ENCODE measurements at places on chromosomes 6 and 20. TPM values are rescaled to one million over a fixed set of nuclear protein-coding genes. Genes with fewer than 3 reads are reported as not detected.

DNA sequence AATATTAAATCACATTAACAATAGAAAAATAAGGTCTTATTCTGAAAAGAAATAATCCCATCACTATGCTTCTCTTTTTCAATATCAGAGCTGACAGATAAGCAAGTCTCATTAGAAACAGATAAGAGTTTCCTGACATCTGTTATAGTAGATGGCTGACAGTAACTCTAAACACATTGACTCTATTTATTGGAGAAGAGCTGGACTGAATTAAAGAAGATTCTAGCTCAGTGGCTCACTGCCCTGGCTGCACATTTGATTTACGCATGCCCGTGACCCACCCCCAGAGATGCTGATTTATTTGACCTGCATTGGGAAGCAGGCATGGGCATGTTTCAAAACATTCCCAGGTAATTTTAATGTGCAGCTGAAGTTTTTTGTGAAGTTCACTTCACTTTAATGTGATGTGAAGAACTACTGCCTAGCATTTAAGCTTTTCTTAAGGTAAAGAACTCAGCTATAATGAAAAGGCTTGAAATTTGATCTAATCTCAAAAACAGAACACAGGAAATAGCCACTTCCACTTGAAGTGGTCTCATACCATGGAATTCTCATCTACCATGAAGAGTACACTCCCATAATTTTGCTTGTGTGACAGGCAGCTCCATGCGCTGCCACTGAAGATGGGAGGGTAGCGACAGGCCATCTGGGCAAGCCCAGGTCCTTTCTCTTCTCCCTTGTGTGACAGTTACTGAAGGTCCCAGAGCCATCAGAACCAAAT, 162.3 kb downstream of the TPBG start:
- H3K27me3 ChIP-seq: no peaks in the 10 kb centered on the region
- no peaks in the 10 kb centered on the region for H3K36me3 ChIP-seq
- no peaks in the 10 kb centered on the region for H3K4me1 ChIP-seq
- H3K4me3 ChIP-seq: no peak overlapping the region
- H3K27ac ChIP-seq: no peak overlapping the region
- no peak for DNase-seq

DNA sequence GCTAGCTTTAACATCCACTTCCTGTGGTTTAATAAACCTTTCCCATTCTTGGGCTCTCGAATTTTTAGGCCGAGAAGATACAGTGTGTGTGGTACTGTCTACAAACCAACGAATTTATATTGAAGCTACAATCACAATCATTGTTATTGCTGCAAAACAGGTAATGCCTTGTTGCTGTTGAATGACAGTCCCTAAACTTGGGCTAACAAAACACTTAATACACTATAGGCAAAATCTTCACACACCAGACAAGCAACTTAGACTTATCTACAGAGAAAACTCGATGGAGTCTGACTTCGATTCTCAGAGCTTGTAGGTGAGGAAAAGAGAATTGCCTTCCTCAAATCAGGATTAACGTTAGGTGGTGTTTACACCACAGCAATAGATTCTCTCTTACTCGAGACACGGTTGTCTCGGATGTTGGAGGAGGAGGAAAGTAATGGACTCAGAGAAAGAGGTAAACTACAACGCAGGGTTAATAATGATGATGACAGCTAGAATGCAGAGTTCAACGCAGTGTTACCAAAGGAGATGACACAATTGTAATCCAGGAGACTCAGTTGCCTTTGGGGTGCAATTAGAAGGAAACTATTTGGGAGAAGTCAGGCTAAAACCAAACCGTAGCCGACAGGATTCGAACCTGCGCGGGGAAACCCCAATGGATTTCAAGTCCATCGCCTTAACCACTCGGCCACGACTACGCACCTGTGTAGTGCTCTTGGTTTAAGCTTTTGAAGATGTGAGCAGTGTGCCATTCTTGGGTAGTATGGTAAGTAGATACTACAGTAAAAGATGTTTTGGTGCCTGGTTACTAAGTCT, 32.5 kb upstream of the ZNF184 start:
- H3K4me3 ChIP-seq: no peak overlapping the region
- H3K36me3 ChIP-seq: no peaks in the 10 kb centered on the region
- no peak for DNase-seq
- H3K27ac ChIP-seq: no peak overlapping the region
- H3K27me3 ChIP-seq: peaks cover 30% of the 10 kb centered on the region

DNA sequence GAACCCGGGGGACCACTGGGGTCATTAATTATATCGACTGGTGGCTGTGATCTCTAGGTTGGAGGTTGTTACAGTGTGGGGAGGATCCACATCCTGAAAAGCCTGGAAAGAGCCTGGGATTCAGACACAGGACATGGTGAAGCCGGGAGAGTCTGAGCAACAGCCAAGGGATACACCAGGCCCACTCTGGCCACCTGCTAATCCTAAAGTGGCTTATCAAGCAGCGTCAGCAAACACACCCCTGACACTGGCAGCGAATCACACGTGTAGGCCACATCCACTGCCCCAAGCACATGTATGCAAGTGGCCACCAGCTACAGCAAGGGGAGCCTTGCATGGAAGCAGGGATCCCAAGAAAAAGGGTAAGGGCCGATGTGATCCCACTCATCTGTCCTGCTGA, 41.0 kb downstream of the GFOD1 start:
- no peaks in the 10 kb centered on the region for H3K36me3 ChIP-seq
- H3K27me3 ChIP-seq: no peaks in the 10 kb centered on the region
- no peak overlapping the region for H3K4me3 ChIP-seq
- H3K4me1 ChIP-seq: no peaks in the 10 kb centered on the region

DNA sequence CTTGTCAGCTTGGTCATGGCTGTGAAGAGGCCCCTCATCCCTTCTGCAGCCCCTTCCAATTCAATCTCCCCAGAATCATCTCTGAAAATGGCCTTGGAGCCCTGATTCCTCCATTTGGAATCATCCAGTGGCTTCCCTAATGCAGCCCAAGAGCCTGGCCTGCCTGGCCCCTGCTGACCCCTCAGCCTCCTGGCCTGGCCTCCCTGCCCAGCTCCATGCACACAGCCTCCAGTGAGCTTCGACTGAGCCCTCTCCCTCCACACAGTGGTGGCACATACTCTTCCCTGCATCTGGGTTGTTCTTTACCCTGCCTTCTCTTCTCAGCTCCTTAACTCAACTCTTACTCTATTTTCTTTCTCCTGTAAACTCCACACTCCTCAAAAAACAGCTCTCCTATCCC, 120.9 kb downstream of the ANKRD60 start:
- H3K27ac ChIP-seq: no peak overlapping the region
- no peak for DNase-seq
- H3K4me1 ChIP-seq: no peaks in the 10 kb centered on the region
- no peaks in the 10 kb centered on the region for H3K27me3 ChIP-seq

GRCh38 chr6:96212066-96212465, 196.3 kb downstream of the FUT9 start:
- H3K4me1 ChIP-seq: no peaks in the 10 kb centered on the region
- H3K27ac ChIP-seq: no peak overlapping the region
- no peaks in the 10 kb centered on the region for H3K27me3 ChIP-seq
- H3K36me3 ChIP-seq: no peaks in the 10 kb centered on the region

DNA sequence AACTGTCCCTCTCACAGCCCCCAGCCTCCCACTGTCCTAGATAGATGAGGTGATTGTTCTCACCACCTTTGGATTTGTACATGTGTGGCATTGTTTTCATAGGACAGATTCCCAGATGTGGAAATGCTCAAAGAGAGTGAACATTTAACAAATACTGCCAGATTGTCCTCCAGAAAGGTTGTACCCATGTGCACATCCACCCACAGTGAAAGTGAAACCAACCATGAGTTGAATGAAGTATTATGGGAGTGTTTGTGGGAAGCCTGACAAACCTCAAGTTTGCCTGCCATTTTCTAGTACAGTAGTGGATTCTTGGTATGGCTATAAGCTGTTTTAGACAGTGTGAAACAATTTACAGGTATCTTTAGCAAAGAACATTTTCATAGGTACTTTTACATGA, 42.7 kb downstream of the ANKRD6 start:
- no peak overlapping the region for H3K4me3 ChIP-seq
- H3K36me3 ChIP-seq: no peaks in the 10 kb centered on the region
- H3K4me1 ChIP-seq: no peaks in the 10 kb centered on the region
- no peaks in the 10 kb centered on the region for H3K27me3 ChIP-seq
- DNase-seq: peak; percentile 16

- H3K36me3 ChIP-seq: no peaks in the 10 kb centered on the region
- H3K27ac ChIP-seq: no peak overlapping the region
- no peak overlapping the region for H3K4me3 ChIP-seq
- H3K4me1 ChIP-seq: peaks cover 3% of the 10 kb centered on the region
- DNase-seq: no peak
- no peaks in the 10 kb centered on the region for H3K27me3 ChIP-seq
These were observed 201.7 kb upstream of the RREB1 start for GRCh38 chr6:6905961-6906518.

- no peak overlapping the region for H3K27ac ChIP-seq
- no peaks in the 10 kb centered on the region for H3K27me3 ChIP-seq
- DNase-seq: no peak
- H3K4me3 ChIP-seq: no peak overlapping the region
- no peaks in the 10 kb centered on the region for H3K36me3 ChIP-seq
These were observed 699.9 kb downstream of the FRK start for GRCh38 chr6:115360602-115361325.

- H3K4me3 ChIP-seq: no peak overlapping the region
- H3K36me3 ChIP-seq: no peaks in the 10 kb centered on the region
- H3K27me3 ChIP-seq: no peaks in the 10 kb centered on the region
- H3K4me1 ChIP-seq: peaks cover 8% of the 10 kb centered on the region
- DNase-seq: peak; percentile 5
- H3K27ac ChIP-seq: no peak overlapping the region
These were observed 78.5 kb upstream of the SIRPA start for GRCh38 chr20:1816384-1817381.

- no peaks in the 10 kb centered on the region for H3K36me3 ChIP-seq
- H3K27me3 ChIP-seq: no peaks in the 10 kb centered on the region
- no peak for DNase-seq
- H3K4me3 ChIP-seq: no peak overlapping the region
- no peaks in the 10 kb centered on the region for H3K4me1 ChIP-seq
These were observed 88.7 kb downstream of the SLC23A2 start for GRCh38 chr20:4912380-4913142.

DNA sequence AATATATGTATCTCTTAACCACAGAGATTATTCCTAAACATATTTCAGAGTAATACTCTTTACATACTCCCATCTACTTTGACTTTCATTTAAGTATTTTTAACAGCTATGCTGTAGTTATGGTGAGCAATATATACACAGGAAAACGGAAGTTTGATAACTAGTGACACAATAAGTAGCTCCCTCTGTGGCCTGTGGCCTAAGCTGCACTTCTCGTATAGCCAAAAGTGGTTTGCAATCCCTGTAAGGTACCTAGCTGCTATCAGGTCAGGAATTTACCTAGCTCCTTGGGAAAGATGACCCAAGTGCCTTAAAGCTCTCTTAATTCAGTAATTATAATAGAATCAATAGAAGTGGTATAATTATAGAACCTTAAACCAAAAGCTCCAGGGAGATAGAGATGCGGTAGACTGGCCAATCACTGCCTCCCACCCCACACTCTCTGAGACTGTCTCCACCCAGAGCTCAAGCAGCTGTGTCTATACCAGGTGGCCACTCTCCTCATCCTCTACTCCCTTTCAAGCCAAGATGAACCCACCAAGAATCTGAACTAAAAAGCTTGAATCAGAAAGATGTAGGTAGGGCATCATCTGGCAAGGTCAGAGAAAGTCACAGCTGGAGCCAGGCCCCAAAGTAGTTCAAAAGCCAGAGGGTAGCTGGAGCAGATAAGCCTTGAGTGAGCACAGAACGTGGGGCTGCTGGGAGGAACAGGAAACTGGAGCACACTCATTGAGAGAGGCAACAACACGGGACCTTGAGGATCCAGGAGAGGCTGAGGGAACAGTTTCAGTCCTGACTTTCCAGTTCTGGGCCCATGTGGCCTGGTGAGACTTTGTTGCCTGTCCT, 84.9 kb upstream of the ASF1A start:
- H3K4me1 ChIP-seq: no peaks in the 10 kb centered on the region
- no peak overlapping the region for H3K4me3 ChIP-seq
- no peak for DNase-seq
- H3K27ac ChIP-seq: no peak overlapping the region

GRCh38 chr20:47620808-47621805, 119.4 kb downstream of the NCOA3 start:
- H3K36me3 ChIP-seq: no peaks in the 10 kb centered on the region
- DNase-seq: no peak
- H3K4me1 ChIP-seq: no peaks in the 10 kb centered on the region
- H3K27ac ChIP-seq: no peak overlapping the region

GRCh38 chr6:87504441-87504840, 31.7 kb downstream of the SLC35A1 start:
- no peak overlapping the region for H3K4me3 ChIP-seq
- H3K36me3 ChIP-seq: peaks cover 2% of the 10 kb centered on the region
- H3K4me1 ChIP-seq: no peaks in the 10 kb centered on the region
- no peaks in the 10 kb centered on the region for H3K27me3 ChIP-seq
- no peak for DNase-seq

GRCh38 chr6:142943711-142944123, 1.3 kb downstream of the HIVEP2 start:
- no peaks in the 10 kb centered on the region for H3K36me3 ChIP-seq
- no peak for DNase-seq
- no peaks in the 10 kb centered on the region for H3K4me1 ChIP-seq
- H3K4me3 ChIP-seq: peak overlapping the region; percentile 83
- H3K27me3 ChIP-seq: no peaks in the 10 kb centered on the region

DNA sequence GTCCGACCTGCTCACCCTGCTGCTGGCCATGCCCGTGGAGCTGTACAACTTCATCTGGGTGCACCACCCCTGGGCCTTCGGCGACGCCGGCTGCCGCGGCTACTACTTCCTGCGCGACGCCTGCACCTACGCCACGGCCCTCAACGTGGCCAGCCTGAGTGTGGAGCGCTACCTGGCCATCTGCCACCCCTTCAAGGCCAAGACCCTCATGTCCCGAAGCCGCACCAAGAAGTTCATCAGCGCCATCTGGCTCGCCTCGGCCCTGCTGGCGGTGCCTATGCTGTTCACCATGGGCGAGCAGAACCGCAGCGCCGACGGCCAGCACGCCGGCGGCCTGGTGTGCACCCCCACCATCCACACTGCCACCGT, 885 bp downstream of the NTSR1 start:
- peaks cover 10% of the 10 kb centered on the region for H3K27me3 ChIP-seq
- no peaks in the 10 kb centered on the region for H3K4me1 ChIP-seq
- no peak for DNase-seq
- no peaks in the 10 kb centered on the region for H3K36me3 ChIP-seq

Gene POM121L2
- total RNA-seq: not detected

Gene HLA-DQB2
- total RNA-seq: 15.1 TPM

Gene NHSL1
- total RNA-seq: 31.4 TPM

Gene FNDC1
- total RNA-seq: 1.3 TPM

Gene CRIP3
- 5.6 TPM for total RNA-seq

Gene POU5F1
- 19.9 TPM for total RNA-seq

Gene MCHR2
- not detected for total RNA-seq

Gene ZNF184
- 8.0 TPM for total RNA-seq

Gene ZFP57
- total RNA-seq: 1.1 TPM

Gene SLC13A3
- 31.5 TPM for total RNA-seq
